Stomach (tissue), 19 donors: ENCODE measurements at places on chromosomes 1 and 21. TPM values are rescaled to one million over a fixed set of nuclear protein-coding genes. Genes with fewer than 3 reads are reported as not detected.
A peak's percentile ranks its signal among the peaks of the same experiment; 100 is the strongest.

The TMEM269 gene
- 0.03 TPM for polyA plus RNA-seq

The TMEM51 gene
- 13.6 TPM for polyA plus RNA-seq

DNA sequence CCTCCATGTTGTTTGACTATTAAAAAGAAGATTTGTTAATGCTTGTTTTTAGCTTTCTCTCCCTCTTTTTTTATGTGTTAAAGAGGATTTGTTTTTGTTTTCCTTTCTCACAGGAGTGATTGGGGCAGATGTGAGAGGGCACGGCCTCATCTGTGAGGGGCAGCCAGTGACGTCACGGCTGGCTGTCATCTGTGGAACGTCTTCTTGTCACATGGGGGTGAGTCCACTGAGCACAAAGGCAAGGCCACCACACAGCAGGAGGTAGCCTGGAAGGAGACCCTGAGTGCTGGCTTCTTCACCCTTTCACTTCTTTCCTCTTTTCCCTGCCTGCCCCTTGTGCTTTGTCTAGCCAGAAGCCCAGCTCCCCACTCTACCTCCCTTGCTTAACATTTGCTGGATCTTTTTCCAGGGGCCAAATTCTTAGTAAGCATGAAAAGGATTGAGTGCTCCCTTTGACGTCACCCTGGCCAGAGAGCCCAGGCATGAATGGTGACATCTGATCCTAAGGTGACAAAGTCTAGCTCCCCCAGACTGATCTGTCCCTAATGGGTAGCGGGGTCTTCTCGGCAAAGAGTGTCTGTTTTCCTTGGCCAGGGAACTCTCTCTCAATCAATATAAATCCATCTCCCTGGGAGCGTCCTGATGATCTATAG lies 257.2 kb downstream of the FGGY start:
- no peak for DNase-seq
- H3K4me3 ChIP-seq, result no peak overlapping the region

The AMPD1 gene
- polyA plus RNA-seq, result not detected

The SPRR2B gene
- polyA plus RNA-seq, result not detected

DNA sequence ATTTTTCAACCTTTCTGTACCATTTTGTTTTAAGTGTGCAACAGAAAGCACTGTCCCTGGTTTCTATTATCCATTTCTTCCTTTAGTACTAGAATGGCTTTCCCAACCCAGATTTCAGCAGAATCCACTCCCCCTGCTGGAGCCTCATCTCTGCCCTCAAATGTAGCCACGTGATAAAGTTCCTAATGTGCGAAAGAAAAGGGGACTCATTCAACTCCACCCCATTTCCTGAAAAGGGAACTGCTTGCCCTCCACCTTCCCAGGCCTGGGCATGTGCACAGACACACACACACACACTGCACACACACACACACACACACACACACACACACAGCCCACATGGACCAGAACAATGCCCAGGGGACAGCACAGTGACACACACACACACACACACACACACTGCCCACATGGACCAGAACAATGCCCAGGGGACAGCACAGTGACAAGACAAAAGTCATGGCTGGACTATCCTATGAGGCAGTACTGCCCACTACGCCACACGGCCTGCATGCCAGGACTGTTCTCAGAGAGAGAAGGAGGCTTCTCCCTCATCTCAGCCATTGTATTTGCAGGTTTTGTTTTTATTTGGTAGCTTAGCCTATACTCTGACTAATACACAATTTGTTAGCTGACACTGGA lies 33.2 kb downstream of the PACC1 start:
- H3K36me3 ChIP-seq, result peaks cover 6% of the 10 kb centered on the region
- no peak overlapping the region for H3K4me3 ChIP-seq
- H3K27ac ChIP-seq, result no peak overlapping the region
- no peak for DNase-seq

DNA sequence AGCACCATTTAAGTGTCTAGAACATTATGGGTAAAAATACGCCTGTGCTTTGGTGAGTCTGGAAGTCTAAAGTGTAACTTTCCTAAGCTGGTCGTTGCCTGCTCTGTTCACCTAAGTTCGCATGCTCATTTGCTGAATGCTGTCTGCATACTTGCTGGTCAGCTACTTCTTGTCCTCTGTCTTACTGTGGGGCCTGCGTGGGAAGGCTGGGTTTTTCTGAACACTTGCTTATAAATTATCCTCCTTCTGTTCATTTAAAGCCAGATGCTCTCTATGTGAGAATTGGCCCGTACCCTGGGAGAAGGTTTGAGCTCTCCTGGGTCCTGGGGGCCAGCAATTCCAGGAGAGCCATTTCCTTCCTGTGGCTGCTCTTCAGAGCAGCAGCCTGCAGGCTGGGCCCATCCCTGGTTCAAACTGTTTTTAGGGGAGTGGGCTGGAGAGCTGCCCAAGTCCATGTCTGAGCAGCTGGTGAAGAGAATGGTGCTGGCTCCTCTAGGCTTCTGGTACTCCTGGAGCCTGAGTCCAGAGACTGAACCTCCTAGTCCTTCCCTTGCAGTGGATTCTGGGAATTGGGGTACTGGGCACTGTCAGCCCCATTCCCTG lies 75.7 kb downstream of the GALNT2 start:
- H3K36me3 ChIP-seq, result no peaks in the 10 kb centered on the region
- H3K27ac ChIP-seq, result no peak overlapping the region
- no peak overlapping the region for H3K4me3 ChIP-seq
- H3K27me3 ChIP-seq, result no peaks in the 10 kb centered on the region
- DNase-seq, result no peak

- peaks cover 43% of the 10 kb centered on the region for H3K4me1 ChIP-seq
- no peaks in the 10 kb centered on the region for H3K36me3 ChIP-seq
- no peak overlapping the region for H3K4me3 ChIP-seq
- no peaks in the 10 kb centered on the region for H3K27me3 ChIP-seq
Observed at GRCh38 chr1:51301844-51302162, 28.6 kb downstream of the TTC39A start.

DNA sequence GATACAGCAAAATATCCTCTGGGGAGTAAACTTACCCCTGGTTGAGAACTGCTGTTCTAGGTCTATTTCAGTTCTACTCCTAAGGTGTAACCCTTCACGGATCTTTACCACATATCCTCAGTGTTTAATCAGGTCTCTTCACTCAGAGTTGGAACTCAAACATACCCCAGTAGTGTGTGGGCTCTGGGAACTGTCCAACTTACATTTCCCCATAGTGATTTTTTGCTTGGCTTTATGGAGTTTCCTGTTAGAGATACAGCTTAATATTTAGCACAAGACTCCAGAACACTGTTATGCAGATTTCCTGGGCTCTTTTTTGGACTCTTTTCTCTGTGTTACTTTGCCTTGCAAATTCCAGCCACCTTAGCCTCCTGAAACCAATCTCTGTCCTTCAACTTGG lies 26.7 kb upstream of the LIN9 start:
- H3K4me1 ChIP-seq, result peaks cover 8% of the 10 kb centered on the region
- no peaks in the 10 kb centered on the region for H3K36me3 ChIP-seq
- DNase-seq, result no peak
- no peak overlapping the region for H3K27ac ChIP-seq

DNA sequence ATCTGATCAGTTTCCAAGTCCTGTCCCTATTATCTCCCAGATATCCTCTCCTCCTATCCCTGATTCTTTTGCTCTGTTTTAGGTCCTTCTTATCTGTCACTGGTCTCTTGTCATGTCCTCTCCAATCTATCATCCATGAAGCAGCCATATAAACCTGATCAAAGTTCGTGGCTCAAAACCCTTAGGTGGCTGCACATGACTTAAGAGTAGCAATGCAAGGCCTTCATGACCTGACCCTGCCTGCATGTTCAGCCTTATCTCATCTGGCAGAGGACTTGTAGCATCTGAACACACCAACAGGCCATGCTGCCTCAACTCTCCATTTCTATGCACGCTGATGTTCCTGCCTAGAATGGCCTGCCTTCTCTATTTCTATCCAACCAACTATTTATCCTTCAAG lies 65.2 kb downstream of the NOS1AP start:
- no peaks in the 10 kb centered on the region for H3K27me3 ChIP-seq
- H3K4me1 ChIP-seq, result no peaks in the 10 kb centered on the region
- H3K36me3 ChIP-seq, result no peaks in the 10 kb centered on the region
- H3K27ac ChIP-seq, result no peak overlapping the region

The GJA9 gene
- polyA plus RNA-seq, result not detected

DNA sequence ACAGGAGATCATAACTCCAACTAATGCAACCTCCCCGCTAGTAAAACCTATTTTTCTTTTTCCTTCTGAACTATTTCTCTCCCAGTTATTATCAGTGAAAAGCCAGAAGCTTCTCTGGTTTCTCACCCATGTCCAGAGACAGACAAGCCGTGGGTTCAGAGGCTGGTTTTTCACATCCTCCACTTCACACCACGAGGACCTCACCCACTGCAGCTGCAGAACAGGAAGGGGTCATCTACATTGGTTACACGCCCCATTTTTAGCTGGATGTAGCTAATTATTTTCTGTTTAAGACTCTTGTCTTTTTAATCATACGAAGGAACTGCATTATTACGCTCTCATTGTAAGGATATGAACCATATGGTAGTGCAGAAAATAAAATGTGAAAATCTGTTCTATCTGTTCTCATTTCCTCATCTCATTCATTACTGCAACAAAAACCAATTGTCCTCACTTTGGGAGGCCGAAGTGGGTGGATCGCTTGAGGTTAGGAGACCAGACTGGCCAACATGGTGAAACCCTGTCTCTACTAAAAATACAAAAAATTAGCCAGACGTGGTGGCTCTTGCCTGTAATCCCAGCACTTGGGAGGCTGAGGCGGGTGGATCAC lies 39.1 kb upstream of the CLDN14 start:
- H3K27ac ChIP-seq, result no peak overlapping the region
- H3K36me3 ChIP-seq, result no peaks in the 10 kb centered on the region
- no peaks in the 10 kb centered on the region for H3K4me1 ChIP-seq
- H3K27me3 ChIP-seq, result no peaks in the 10 kb centered on the region
- H3K4me3 ChIP-seq, result no peak overlapping the region

The UTS2 gene
- not detected for polyA plus RNA-seq

The PDE4DIP gene
- 23.7 TPM for polyA plus RNA-seq

The SAMD13 gene
- 9.0 TPM for polyA plus RNA-seq

GRCh38 chr21:27803571-27803970 lies 836.7 kb upstream of the ADAMTS5 start:
- H3K36me3 ChIP-seq, result no peaks in the 10 kb centered on the region
- no peak for DNase-seq
- H3K4me3 ChIP-seq, result no peak overlapping the region
- no peak overlapping the region for H3K27ac ChIP-seq
- no peaks in the 10 kb centered on the region for H3K4me1 ChIP-seq

The BGLAP gene
- polyA plus RNA-seq, result 1.5 TPM

DNA sequence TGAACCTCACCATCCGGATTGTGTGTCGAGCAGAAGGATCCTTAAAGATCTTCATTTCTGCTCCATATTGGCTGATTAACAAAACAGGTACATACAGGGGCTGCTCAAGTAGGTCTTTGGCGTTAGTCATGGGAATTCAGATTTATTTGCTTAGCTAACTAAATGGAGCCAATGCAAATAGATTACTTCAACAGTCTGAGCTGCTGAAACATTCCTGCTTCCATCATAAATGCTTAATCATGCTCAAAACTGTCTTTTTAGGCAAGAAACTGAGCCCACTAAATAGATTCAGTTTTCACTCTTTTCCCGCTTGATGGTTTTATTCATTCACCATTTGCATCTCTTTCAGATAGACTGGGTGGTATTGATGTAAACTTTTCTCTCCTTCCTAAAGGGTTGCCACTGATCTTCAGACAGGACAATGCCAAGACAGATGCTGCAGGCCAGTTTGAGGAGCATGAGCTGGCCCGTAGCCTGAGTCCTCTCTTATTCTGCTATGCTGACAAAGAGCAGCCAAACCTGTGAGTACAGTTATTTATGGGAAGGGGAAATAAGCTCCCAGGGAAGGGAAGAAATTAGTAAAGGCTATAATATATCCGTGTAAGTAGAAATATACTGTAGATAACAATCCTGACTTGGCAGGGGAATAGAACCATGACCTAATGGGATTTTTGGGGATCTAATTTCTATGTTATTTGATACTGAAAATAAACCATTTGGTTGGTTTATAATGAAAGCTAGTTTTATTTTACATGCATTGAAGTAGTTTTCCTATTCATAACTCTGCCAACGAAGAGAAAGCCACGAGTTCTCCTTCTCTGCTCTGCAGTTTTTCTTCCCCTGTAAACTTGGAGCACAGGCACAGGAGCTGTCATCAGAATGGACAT lies 126.4 kb downstream of the VPS13D start:
- H3K4me1 ChIP-seq, result no peaks in the 10 kb centered on the region
- H3K4me3 ChIP-seq, result no peak overlapping the region

DNA sequence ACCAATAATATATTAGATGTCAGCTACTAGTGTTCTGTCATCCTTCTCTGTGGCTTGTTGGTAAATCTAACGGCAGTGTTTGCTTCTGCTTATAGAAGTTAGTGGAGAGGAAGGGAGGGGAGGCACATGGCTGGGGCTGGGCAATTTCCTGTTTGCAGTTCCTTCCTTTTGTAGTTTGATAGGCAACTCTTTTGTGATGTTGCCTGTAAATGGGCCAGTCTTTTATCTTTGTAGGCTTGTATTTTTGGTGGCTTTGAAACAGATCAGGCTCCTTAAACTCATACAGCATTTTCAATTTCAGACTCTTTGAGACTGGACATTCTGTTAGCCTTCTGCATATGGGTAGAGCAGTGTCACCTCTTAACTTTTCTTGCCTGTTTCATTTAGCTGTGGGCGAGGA lies 48.1 kb downstream of the CDC14A start:
- H3K36me3 ChIP-seq, result no peaks in the 10 kb centered on the region
- peak overlapping the region; percentile 41 for H3K27ac ChIP-seq
- H3K4me1 ChIP-seq, result peaks cover 8% of the 10 kb centered on the region
- H3K27me3 ChIP-seq, result no peaks in the 10 kb centered on the region
- no peak overlapping the region for H3K4me3 ChIP-seq

The PLA2G2F gene
- polyA plus RNA-seq, result not detected

The FMN2 gene
- polyA plus RNA-seq, result 0.68 TPM

GRCh38 chr1:112850034-112850757 lies 105.8 kb downstream of the SLC16A1 start:
- H3K27ac ChIP-seq, result no peak overlapping the region
- no peaks in the 10 kb centered on the region for H3K36me3 ChIP-seq
- H3K27me3 ChIP-seq, result peaks cover 51% of the 10 kb centered on the region
- H3K4me3 ChIP-seq, result peak overlapping the region; percentile 49

The SYNC gene
- 6.0 TPM for polyA plus RNA-seq

The LAPTM5 gene
- 33.1 TPM for polyA plus RNA-seq

DNA sequence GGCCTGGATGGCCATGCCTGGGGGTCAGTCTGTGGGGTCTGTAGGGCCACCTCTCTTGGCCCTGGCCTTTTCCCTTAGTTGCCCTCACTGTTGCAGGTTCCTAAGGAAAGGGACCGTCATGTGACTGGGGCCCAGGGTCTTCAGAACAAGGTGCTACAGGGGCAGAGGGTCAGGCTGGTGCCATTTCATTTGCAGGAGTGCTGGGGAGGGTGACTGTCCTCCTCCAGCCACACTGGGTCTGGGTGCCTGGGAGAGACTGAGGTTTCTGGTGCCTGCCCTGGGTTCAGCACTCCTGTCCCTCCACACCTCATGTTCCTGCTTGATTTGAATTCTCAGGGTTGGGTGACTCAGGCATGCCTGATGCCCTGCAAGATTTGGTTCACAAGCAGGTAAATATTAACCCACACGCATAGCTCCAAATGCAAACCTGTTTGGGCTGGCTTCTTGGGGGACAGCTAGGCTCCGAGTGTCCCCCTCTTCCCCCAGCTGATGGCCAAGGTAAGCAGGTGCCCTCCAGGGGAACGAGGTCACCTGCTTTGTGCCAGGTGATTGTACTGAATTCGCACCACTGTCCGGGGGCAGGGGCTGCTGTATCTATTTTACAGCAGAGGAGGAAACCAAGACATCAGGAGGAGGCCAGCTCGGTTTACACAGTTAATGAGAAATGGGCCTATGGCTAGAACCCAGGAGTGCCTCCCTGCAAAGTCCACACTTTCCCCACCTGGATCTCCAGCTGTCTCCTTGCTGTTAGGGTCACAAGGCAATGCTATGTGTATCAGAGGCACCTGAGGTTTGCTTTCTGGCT lies 20.3 kb downstream of the ARHGEF10L start:
- peaks cover 61% of the 10 kb centered on the region for H3K4me1 ChIP-seq
- H3K36me3 ChIP-seq, result no peaks in the 10 kb centered on the region
- no peaks in the 10 kb centered on the region for H3K27me3 ChIP-seq

The CHIA gene
- polyA plus RNA-seq, result 288 TPM
